ENCODE measurements at places on chromosomes 1 and 21.
A peak's percentile ranks its signal among the peaks of the same experiment; 100 is the strongest.

DNA sequence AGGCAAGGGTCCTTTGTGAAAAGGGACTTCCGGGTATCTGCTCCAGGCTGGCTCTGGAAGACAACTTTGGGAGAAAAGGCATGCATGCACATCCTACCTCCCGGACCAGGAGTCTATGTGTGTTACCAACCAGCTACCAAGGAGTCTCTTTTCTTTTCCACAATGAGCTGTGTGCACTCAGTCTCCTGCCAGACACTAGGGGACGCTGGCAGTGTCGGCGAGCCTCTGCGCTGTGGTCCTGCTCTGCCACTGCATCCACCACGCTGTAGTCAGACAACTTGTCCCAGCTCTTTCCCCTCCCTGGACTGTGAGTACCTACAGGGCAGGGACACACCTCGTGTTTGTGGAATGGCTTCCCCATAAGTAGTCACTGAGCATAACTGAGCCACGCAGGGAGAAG, 5.1 kb upstream of the SSR2 start:
- peak; percentile 40 for DNase-seq

DNA sequence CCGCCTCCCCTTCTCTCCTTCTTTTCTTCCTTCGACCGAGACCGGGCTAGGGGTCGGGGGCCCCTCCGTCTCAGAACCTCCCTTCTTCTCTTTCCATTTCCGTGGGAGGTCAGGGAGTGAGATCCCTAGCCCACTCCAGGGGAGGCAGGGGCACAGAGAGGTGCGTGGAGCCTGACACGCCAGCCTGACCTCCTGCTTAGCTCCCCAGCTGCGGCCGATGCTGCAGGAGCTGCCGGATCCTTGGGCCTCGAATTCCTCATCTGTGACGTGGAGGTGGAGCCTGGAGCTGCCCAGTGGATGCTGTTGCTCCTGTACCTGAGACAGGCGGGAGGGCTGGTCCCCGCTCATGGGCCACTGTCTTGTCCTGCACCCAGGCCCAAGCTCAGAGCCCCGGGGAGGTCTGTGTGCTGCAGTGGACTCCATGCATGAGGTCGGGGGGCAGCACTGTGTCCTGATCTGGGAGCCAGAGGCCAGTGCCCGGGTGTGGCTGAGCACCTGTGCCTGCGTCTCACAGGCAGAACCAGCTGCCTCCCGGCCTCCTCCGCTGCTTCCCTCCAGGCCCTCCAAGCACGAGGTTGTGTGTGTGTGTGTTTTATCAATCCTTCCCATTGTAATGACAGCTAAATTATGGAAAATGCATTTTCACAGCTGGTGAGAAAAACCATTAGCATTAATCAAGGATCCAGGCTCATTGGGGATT, 55.3 kb upstream of the TTC34 start:
- DNase-seq, result no peak

GRCh38 chr1:225533238-225533637, 105.4 kb upstream of the LBR start:
- DNase-seq, result no peak

- DNase-seq, result no peak
Measured at GRCh38 chr1:177569476-177569875, 398.7 kb downstream of the BRINP2 start.

- DNase-seq, result no peak
Measured at GRCh38 chr1:90394247-90394646, 322.9 kb downstream of the BARHL2 start.

GRCh38 chr1:202856014-202856413, 32.9 kb downstream of the RABIF start:
- no peak for DNase-seq

- DNase-seq, result peak; percentile 93
Measured at GRCh38 chr1:154335025-154335714, 9.8 kb downstream of the ATP8B2 start.

- no peak for DNase-seq
Measured at GRCh38 chr1:82153272-82153629, 352.5 kb downstream of the ADGRL2 start.

DNA sequence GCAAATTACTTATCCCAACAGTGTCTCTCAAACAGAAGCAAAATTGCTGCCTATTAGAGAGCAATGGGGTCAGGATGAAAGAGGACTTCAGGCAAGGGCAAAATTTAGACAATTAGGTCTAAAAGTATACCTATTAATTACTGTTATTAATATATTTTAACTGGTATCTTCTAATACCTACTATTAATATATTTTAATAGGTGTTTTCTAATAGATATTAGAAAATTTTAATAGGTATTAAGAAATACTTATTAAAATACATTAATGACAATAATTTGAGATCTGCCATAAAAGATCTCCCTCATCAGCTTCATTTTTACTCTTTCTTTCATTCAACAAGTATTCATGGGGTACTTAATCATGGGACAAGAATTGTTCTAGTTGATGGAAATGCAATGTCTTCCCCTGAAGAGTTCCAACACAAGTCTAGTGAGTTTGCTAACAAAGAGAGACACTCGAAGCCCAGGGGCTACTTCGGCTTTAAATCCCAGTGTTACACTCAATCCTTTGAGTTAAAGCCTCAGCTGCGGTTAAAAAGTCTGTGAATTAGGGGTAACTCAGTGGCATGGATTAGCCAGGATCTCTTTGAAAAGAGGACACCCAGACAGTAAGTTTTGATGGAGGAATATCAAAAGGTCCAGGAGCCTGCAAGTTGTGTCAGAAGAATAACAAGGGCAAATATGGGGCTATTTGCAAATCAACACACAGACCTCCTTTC, 44.1 kb downstream of the STYXL2 start:
- no peak for DNase-seq

Data from T-cell (primary cell).